ENCODE measurements at places on chromosomes 1 and 21.
A peak's percentile ranks its signal among the peaks of the same experiment; 100 is the strongest.

DNA sequence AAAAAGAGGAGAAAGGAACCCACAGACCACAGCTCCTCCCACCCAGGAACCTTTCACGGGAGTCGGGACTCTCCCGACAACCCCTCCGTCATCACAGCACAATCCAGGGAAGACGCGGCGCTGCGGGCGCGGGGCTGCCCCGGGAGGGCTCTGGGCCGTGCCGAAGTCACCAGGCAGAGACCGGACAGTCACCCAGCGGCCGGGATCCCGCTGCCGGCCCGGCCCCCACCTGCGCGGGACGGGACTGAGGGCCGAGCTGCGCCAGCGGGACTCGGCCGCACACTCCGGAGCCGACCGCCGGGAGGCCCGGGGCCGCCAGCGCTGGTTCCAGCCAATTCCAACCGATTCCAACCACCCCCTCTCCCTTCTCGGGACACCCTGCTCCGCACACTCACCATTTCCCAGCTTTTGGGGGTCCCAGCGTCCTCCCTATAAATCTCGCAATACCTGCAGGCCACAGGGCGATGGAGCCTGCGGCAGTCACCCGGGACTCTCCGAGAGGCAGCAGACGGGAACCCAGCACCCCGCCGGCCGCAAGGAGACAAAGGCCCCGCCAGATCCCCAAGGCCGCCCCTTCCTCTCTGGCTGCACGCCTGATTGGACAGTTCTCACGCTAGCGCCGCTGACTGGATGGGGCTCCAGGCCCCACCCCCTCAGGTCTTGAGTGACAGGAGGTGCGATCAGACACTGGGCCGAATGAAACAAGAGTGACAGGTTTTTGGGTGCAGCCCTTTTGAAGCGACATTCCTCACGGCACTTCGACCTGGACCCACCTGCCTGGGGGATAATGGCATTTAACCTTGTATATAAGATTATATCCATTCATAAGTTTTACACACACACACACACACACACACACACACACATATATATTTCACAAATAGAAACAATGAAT lies at the start of gene ZNF695:
ZNF695 (minus strand) TSS at position 547 of the 895 bp plus-strand sequence; CDS start at position 398, 149 bp downstream.
- peak; percentile 98 for DNase-seq

DNA sequence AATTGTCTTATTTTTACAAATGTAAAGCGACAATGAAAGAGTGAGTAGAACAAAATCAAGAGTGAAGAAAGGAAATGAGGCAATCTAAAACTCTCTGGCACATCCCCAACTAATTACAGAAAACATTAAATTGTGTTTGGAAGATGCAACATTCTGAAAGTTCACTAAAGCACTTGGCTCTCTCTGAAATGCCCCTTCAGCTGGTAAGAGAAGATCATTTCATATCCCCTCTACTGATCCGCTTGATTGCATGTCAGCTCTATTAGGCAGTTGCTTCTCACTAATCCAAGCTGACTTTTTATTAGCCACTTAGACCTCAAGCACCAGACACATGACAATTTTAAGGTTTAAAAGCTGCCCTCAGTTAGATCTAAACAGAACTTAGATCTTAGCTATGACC lies 262.8 kb upstream of the PRMT6 start:
- DNase-seq: no peak

DNA sequence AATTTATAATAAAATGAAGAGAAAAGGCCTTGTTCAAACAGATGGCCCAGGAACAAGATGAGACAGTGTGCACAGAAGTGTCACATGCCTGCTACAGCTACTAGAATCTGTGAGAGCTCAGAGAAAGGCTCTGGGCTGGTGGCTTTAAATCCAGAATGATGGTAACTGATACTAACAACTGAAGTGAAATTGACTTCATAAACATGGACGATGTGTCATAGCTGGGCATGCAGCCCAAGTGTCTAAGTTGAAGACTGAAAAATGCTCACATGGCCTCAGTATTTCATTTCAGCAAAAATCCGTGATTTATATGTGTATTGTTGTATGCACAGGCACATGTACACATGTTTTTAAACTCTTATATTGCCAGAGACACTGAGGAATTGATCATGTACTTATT lies 208.3 kb upstream of the RUNX1 start:
- peak; percentile 98 for DNase-seq

DNA sequence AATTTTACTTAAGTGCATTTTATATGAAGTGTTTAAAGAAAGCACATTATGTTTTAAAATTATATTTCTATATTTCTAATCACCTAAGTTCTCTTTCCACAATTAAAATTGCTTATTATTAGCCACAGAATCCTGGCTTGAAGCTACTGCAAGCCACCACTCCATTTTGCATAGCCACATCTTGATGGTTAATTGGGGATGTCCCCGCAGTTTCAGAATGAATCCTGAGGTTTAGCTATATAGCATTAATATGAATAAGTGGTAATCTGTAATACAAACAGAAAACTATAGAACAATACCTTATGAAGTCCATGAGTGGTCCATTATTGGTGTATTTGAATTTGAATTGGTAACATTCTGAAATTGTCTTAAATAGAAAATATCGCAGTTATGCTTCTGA lies 11.6 kb upstream of the GOLPH3L start:
- DNase-seq: no peak

GRCh38 chr1:94115900-94116436 lies 5.0 kb downstream of the ABCA4 start:
- no peak for DNase-seq

DNA sequence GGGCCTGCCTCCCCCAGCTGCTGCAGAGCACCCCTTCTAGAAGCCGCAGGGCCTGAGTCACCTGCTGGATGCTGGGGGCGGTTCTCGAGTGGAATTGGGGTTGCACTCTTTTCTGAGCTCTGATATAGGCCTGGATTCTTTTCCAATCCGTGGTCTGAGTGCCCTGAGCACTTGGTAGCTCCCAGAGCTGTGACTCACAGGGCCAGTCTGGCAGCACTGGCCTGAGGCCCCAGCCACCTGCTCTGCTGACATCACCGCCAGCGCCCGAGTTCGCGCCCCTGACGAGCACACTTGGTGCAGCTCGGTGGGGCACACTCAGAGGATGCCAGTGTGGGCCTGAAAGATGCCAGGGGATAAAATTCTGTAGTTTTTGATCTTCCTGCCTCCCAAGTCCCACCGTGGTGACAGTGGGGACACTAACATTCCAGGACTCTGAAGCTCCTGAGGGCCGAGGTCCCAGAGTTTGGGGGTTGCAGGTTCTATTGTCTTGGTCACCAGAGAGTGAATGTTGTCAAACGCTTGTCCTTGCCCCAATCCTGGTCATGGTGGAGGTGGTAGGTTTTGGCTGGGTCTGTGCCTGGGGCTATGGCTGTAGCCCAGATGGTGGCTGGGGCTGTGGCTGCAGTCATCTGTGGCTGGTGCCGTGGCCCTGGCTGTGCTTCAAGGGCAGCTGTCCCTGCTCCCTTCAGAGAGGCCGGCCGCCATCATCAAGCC lies 74.6 kb downstream of the OBSCN start:
- peak; percentile 74 for DNase-seq

DNA sequence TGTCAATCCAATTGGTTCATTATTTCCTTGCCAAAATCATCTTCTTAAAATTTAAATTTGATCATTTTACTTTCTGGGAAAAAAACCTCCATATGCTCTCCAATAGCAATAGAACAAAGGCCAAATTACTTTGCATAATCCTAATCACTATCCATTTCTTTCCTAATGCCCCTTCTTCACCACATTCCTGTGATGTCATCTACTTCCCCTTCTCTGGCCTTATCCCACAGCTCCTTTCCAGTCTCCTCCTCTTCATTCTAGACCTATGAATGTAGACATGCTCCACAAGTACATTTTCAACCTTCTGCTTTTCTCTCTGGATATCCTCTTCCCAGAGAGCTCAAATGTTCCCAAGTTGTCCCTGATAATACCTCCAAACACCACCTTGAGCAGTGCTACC lies 216.6 kb downstream of the MRPL39 start:
- no peak for DNase-seq

DNA sequence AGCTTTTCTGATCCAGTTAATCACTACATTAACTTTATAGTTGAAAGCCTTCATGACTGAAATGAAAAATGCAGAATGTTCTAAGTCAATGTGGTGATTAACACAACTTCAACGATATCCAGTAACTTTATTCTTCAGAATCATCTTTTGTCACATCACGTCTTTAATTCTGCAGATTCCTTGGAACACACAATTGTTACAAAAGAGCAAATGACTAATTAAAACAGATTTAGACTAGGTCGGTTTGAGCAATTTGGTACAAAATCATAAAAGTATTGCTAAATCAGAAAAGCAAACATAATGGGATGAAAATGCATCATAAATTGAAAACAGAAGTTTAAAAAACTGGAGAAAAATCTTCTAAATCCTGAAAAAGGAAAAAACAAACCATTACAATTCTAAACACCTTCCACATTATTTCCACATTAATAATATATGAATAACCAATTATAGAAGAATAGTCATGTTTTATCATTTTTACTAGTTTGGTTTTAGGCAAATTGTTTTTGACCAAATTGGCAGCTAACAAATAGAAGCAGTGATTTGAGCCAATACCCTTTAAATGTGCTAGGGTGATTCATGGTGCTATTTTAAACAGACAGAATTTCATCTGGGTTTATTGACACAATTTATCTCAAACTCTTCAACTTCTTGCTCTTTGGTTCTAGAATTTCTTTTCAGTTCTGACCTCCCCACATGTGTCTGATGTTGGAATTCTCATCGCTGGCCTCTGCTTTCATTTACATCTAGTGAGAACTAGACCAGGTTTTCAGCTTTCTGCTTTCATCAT lies 468.1 kb upstream of the PTBP2 start:
- no peak for DNase-seq

DNA sequence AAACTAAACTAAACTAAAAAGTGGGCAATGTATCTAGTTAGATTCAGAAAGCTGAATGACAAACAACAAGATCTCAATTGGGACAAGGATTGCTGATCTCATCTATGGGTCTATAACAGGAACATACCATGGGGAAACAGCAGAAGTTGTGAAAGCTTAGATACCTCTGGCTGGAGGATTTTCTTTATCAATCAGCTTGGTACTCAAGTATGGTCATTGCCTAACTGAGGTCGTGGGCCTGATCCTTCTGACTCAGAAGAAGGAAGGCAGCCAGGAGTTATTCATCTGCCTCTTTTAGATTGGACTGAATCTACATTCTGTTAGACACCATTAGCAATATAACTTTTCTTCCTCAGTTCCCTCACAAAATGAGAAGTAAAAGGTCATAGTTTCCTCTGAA lies 39.7 kb downstream of the DNTTIP2 start:
- peak; percentile 59 for DNase-seq

DNA sequence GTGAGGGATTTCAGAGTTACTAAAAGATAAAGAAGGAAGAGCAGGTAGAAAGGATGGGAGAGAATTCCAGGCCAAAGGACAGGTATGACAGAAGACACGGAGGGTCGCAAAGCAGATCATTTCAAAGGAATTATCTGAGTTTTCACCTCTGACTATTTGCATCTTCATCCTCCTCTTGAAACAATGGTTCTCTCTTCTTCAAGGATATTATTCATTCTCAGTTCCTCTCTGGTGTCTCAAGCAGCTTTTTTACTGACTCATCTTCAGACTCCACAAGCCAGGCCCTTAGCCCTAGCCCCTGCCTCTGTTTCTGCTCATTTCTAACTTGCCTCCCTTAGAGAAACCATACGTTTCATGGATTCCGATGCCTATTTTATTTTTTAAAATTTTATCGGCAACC lies 15.0 kb downstream of the DDX59 start:
- no peak for DNase-seq

GRCh38 chr1:192485692-192486436 lies 89.7 kb upstream of the RGS1 start:
- DNase-seq: peak; percentile 99

- DNase-seq: no peak
Measured at GRCh38 chr1:112628516-112628915, 8.9 kb downstream of the CAPZA1 start.

DNA sequence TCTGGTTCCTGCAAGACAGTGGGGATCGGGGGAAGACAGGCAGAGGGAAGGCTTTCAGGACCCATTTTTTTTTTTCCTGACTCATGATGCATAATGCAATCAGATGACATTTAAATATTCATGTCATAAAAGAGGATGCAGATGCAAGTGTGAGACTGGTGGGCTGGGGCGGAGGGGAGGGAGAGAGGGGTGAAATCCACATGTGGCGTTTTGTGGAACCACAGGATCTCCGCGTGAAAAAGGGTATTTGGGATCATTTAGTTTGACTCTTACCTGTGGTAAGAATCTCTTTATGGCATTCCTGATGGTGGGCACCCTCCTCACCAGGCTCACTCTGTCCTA lies 249.3 kb upstream of the CSF3R start:
- DNase-seq: no peak

Measured in M059J (cell line).